ENCODE measurements at places on chromosomes 7 and 10. TPM values are rescaled to one million over a fixed set of nuclear protein-coding genes. Genes with fewer than 3 reads are reported as not detected.

The TIMM23 gene
- total RNA-seq = 47.7 TPM

The TMEM72 gene
- total RNA-seq = not detected

The ACBD7 gene
- 1.1 TPM for total RNA-seq

The RNF133 gene
- 0.23 TPM for total RNA-seq

The EIF5AL1 gene
- total RNA-seq = 0.35 TPM

The ADCY1 gene
- 2.3 TPM for total RNA-seq

The CNTNAP2 gene
- not detected for total RNA-seq

The IGF2BP3 gene
- total RNA-seq = 40.6 TPM

The SVOPL gene
- not detected for total RNA-seq

The LIPF gene
- total RNA-seq = not detected

The HABP2 gene
- total RNA-seq = not detected

The PROSER2 gene
- 2.3 TPM for total RNA-seq

The MRC1 gene
- total RNA-seq = not detected

The CPA5 gene
- total RNA-seq = 0.12 TPM

The CC2D2B gene
- under 0.01 TPM for total RNA-seq

The ENTPD1 gene
- 1.2 TPM for total RNA-seq

The PAPOLB gene
- total RNA-seq = not detected

The ATOH7 gene
- not detected for total RNA-seq

The EEPD1 gene
- total RNA-seq = 11.3 TPM

The CFAP70 gene
- 0.94 TPM for total RNA-seq

The AOAH gene
- total RNA-seq = not detected

The STOX1 gene
- 0.12 TPM for total RNA-seq

The COL17A1 gene
- 0.23 TPM for total RNA-seq

The LIPK gene
- total RNA-seq = not detected

The NPC1L1 gene
- not detected for total RNA-seq

The NPFFR1 gene
- not detected for total RNA-seq

The ETV1 gene
- 8.0 TPM for total RNA-seq

The GRID2IP gene
- not detected for total RNA-seq

The SH2D4B gene
- total RNA-seq = not detected

The SVIL gene
- 103 TPM for total RNA-seq

The CALML3 gene
- not detected for total RNA-seq

The OR2A5 gene
- not detected for total RNA-seq

The TSPAN33 gene
- 0.12 TPM for total RNA-seq

The DDX50 gene
- total RNA-seq = 56.1 TPM

The CUZD1 gene
- 0.30 TPM for total RNA-seq

The TLX1 gene
- total RNA-seq = not detected

The ZNF425 gene
- 4.2 TPM for total RNA-seq

The TUBAL3 gene
- total RNA-seq = not detected

The C1QL3 gene
- total RNA-seq = not detected

The CDC14C gene
- not detected for total RNA-seq

All from smooth muscle cell of the coronary artery (primary cell).